Left ventricle myocardium superior (tissue), 1 donor: ENCODE measurements at places on chromosomes 1 and 21.

DNA sequence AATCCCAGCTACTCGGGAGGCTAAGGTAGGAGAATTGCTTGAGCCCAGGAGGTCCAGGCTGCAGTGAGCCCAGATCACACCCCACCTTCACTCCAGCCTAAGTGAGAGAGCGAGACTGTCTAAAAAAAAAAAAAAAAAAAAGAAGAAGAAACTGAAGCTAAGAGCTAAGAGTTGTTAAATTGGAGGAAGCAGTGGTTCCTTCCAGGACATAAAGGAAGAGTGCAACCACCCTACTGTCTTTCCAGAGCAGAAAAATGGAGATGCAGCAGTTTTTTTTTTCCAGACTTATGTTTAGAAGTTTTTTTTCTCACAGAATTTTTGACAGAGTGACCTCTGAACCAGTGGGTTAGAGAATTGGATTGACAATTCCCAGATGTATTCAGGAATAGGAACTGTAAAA lies 88.7 kb downstream of the HLX start:
- DNase-seq: no peak

DNA sequence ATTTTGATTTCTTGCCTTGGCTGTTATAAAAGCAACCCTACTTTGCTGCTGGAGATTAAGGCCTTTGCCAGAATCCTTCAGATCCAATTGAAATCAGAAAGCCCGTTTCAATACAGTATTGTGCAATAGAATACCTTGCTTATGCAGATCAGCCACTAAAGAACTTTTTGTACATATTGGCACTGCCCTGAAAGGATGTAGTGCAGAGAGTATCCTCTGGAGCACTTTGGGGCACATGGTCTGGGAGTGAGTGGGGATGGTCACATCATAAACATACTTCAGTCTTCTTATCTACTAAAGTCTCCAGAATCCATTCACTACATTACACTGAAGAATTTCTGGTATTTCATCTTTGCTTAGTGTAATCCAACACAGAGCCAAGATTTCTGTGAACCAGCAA lies 189.0 kb downstream of the CENPF start:
- no peak for DNase-seq

DNA sequence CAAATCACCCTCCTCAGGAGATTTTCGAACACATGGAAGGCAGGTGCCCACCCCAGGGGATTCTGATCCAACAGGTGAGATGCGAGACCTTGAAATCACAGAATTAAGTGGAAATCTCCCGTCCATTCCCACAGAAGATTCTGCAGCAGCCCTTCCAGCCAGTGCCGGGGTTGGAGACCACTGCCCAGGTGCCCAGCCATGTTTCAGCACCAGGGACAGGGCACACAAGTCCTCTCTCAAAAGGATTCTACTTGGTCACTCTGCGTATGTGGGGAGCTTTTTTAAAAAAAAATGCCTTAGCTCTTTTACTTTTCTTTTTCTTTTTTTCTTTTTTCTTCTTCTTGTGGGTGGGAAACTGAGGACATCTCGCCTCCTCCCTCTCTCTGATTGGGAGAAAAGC lies 80.7 kb downstream of the VWA5B1 start:
- no peak for DNase-seq

DNA sequence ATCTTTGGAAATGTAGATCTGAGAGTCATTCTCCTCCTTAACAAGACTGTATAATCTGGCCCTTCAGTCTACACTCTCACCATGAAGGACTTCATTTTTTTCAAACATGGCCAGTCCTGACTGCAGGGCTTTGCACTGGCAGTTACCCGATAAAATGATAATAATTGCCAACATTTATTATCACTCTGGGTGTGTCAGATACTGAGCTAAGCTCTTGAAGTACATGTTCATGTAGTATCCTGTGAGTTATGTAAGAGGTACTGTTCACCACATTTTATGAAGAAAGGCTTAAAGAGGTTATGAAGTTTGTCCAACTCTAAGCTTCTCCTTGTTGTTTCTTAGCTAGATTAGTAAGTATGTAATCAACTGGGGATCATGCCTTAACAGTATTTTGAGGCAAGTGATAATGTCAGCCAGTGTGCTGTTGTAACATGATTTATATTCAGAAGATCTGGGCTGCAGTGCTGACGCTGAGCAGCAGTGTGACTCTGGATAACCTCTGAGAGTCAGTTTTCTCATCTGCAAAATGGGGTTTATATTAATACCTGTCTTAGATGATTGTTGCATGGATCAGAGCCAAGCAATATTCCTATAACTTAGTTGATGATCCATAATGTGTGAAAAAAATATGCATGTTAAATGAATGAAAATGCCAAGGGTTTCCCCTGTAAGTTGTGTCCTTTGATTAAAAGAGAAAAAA lies 42.1 kb upstream of the LEPR start:
- DNase-seq: no peak
